Fibroblast of the aortic adventitia (primary cell): ENCODE measurements at places on chromosomes 11 and 22. TPM values are rescaled to one million over a fixed set of nuclear protein-coding genes. Genes with fewer than 3 reads are reported as not detected.
A peak's percentile ranks its signal among the peaks of the same experiment; 100 is the strongest.

The HORMAD2 gene
- total RNA-seq = not detected in 2 replicates

DNA sequence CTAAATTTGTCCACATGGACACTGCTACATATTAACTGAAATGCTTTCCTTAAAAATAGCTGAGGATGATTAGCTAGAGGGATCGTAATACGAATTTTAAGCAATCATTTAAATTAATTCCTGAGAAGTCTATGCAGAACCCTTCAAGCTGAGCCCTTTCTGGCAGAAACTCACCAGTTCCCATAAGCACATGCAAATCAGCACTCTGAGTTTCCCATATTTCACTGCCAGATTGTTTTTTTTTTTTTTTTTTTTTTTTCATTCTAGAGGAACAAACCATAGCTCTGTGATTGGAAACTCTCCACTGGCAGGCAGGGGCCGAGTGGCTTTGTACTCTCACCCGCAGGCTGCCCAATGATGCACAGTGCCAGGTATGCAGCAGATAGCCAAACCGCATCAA is 145.6 kb downstream of the EFCAB6 start:
- DNase-seq = peak; percentile 23

- DNase-seq = no peak
Measured at GRCh38 chr11:128146926-128147605, 440.3 kb downstream of the ETS1 start.

DNA sequence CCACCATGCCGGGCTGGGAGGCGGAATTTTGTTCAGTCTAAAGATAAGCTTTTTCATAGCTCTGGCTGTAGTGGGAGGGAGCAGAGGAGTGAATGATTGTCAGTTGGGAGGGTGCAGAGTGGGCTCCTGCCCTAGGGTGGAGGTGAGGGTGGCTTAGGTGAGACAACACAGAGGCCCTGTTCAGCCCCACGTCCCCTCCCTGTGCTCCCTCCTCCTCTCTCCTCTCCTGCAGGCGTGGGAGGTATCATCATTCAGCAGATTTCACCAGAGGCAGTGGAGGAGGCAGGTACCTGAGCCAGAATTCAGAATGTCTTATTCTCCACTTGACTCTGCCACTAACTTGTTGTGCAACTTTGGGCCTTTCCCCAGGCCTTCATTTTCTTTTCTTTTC is 1.7 kb upstream of the THRSP start:
- DNase-seq = no peak

- peak; percentile 65 for DNase-seq
Measured at GRCh38 chr11:19359221-19360000, 118.7 kb upstream of the E2F8 start.

The CTSW gene
- not detected in 2 replicates for total RNA-seq

- DNase-seq = no peak
Measured at GRCh38 chr11:68214173-68215086, 1.3 kb upstream of the KMT5B start.
